ENCODE measurements at places on chromosomes 16 and 17.
A peak's percentile ranks its signal among the peaks of the same experiment; 100 is the strongest.

DNA sequence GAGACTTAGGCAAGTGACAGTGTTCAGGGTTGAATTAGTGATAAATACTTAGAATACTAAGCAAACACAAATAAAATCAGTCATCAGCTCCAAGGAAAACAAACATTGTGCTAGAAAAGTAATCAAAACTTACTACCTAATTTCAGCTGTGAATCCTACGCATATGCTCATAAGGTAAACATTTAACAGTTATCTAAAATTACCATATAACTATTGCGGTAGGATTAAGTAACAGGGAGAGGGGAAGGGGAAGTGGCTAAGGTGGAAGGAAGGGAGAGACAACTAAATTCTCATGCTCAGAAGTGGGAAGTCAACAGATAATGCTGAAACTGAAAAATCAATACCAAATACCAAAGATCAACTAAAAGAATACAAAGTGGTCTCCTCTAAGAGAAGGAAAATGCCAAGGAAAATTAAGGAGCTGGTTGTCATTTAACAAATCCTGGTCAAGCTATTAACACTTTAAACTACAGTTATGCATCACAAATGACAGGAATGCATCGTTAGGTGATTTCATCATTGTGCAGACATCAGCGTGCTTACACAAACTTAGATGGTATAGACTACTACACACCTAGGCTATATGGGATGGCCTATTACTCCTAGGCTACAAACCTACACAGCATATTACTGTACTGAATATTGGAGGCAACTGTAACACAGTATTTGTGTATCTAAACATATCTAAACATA, 20.0 kb downstream of the USP32 start:
- DNase-seq = no peak

DNA sequence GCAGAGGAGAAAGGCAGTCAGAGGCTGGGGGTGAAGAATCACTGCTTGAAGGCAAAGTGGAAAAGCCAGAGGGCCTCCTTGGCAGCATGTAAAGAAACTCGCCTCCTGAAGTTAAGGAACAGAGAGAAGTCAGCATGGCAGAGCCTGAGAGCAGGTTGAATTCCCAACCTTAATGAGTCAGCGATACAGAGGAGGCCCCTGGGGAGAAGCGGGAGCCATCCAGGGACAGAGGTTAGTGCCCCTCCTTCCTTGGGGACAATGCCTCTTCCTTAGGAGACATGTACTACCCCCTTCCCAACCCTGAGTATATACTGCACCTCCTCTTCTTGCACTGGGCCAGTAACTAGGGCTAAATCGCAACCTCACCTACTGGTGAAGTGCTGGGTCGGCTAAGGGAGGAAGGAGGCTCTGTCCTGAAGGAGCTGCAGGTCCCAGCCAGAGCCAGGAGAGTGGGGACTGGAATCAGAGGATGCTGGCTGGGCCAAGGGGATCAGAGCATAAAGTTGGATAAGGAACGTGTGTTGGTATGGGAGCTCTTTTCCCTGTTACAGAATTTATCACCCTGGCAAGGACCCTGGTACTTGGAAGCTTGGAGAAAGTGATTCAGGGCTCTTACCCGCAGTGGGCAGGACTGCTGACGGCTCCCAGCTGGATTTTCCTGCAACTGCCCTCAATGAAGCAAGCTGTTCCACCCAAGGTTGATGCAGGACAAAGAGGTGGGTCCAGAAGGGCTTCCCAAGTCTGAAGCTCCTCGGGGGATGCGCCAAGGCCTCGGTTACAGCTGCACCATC, 5.4 kb upstream of the AANAT start:
- DNase-seq = no peak

DNA sequence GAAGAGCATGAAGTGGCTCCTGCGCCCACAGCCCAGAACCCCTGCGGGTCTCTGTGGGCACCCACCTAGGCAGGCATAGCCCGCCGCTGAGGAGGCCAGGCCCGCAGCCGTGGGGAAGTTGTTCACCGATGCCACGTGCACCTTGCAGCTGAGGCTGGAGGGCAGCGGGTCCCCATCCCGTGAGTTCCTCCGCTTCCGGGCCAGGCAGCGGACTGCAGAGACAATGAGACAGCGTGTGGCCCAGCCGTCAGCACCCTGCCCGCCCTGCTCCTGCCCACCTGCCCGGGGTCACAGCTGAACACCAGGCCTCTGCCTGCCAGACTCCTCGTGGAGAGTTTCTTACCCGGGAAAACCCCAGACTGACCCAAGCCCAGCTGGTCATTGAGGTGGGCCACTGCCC, 5.5 kb downstream of the MVD start:
- no peak for DNase-seq

DNA sequence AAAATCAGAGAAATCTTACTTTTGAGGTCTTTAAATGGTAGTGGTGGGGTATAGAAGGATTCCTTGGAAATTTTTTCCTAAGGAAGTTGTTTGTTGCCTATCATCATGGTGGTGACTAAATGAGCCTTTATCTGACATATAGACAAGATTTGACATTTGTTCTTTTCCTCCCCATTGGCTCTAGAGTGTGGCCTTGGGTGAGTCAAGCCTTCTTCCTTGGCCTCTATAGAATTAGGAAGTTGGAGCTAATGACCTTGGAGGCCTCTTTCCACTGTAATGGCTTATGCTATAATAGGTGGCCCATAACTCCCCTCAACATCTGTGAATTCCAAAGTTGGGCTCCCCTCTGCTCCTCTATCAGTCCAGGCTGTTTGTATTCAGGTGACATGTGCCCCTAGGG, 79.1 kb upstream of the HNF1B start:
- DNase-seq = no peak

DNA sequence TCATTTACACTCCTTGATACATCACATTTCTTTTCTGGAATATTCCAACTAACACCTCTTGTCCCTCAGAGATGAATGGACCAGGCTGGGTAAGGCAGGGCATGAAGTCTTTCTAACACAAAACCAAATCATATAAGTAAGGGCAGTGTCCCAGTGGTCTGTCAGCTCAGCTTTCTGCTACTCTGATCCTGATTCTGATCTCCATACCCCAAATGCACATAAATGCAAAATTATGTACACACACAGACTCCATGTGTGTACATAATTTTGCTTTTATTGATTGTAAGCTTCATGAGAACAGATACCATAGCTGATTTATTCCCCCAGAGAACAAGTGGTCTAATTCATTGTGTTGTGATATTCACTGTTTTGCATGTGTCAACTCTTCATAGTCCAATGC, 47.9 kb downstream of the NOG start:
- DNase-seq = no peak

- no peak for DNase-seq
Measured at GRCh38 chr17:20246692-20247091, 220.6 kb downstream of the LGALS9B start.

DNA sequence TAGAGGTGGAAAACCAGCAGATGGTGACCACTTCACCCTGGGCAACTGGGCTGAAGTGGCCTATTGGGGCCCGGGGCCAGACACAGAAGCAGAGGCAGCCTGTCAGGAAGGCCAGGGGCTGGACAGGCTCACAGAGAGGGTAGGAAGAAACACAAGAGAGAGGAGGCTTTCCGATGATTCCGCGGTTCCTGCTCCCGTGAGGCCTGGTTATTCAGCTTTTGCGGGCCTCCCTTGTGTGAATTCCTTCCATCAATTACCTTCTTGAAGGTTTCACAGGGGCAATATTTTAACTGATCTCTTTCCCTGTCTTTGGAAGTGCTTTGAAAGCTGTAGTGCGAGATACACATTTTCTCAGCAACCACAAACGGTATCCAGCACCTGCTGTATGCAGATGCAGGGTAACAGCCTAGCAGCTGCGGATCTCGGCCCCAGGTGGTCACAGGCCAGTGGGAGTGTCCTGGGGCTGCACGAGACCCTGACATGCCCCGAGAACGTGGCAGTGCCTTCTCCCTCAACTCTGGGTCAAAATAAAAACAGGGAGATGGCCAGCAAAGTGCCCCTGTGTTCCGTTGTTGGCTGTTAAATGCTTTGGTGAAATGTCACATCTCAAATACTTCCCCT, 11.6 kb upstream of the CMIP start:
- DNase-seq = no peak

GRCh38 chr17:10344816-10345215, 28.0 kb downstream of the MYH13 start:
- no peak for DNase-seq

DNA sequence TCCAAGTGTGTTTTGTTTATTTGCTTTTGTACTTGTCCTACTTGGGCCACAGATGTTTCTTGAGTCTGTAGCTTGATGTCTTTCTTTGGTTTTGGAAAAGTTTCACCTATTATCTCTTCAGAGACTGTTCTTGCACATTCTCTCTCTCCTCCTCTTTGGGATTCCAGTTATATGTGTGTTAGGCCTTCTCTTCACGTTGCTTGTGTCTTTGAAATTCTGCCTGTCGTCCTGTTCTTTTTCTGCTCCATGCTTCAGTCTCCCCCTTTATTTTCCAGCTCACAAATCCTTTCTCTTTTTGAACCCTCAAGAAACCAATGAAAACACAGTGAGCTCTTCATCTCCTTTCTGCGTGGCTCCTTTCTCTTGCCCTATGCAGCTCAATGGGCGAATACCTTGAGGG, 7.9 kb downstream of the VPS35L start:
- no peak for DNase-seq

GRCh38 chr16:57537581-57538234, 1.3 kb upstream of the CCDC102A start:
- DNase-seq = peak; percentile 30

- DNase-seq = no peak
Measured at GRCh38 chr16:69451166-69451565, 26.7 kb downstream of the CYB5B start.
